ENCODE measurements at places on chromosomes 2 and 18.

DNA sequence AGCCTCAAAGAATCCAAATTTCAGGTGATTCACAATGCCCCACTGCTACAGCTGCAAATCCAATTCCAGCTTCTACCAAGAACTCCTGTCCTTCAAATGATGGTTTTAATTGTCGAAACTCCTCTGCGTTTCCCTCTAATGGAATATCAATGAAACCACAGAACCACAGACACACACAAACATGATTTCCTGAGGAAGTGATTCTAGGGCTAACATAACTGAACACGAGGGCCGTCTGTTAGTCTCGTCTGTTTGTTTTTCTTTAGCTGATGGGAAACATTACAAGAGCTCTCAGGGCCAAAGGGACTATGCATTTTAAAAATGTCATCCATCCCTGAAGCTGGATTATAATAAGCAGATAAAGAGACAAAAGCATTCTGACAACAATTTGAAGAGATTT is 59.4 kb downstream of the RNF152 start:
- DNase-seq, result no peak

- no peak for DNase-seq
These were observed 108.7 kb downstream of the EPHA4 start for GRCh38 chr2:221463241-221463896.

DNA sequence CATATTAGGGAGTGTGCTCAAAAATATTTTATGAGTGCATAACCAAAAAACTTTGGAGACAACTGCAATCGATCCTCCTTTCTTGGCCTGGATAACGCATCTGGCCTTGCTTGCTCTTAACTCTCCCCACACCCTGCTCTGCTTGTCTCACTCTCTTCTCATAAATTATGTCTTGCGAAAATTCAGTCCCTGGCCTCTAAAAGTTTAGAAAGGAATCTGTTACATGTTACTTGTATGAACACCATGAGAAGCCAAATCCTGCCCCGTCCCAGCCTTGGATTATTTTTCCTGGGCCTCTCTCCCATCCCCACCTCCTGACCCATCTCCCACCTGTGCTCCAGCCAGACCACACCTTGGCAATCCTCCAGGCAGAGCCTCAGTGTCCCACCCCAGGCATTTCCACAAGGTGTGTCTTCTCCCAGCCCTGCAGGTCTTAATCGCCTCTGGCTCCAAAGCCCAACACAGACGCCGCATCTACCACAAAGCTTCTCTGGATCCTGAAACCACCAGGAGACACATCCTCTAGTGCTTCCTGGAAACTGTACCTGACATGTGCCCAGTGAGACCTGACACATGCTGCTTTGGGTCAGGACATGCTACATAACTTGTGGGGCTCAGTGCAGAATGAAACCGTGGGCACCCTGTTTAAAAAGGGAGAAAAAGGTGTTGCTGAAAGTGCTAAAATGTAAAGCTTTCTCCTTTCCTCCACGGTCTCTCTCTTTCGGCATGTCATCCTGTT is 99.6 kb upstream of the ST3GAL5 start:
- DNase-seq, result no peak

DNA sequence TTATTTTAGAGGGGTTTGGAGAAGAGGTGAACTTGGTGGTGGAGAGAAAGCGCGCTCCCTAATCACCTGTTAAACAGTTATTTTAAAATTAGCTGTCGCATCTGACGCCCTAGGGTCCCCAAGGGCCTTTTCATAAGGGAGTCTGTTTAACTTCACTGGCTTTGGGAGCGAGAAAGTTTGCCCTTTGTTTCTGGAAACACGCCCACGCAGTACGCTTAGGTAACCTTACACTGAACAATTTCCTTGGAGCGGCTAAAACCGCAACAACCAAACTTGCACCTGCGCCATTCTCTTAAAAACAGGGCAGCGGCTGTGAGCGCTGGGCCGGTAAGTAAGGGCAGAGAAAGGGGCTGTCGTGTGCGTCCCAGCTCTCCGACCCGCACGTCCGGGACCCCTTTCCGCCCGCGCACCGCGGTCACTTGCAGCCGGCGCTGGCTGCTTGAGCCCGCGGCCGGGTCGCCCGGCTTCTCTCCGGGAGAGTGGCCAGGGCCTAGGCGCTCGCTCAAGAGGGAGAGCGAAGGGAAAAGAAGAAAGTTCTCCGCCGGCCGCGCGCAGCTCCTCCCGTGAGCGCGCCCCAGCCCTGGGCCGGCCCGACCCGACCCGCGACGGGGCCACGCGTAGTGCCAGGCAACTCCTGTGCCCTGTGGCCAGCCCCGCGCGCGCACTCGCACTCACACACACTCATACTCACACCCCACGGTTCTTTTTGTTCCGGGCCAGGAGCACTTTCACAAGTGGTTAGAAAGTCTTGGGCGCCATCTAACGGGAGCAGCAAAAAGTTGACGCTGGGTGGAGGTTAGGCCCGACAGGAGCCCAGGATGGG is 19.2 kb downstream of the POU3F3 start:
- peak; percentile 62 for DNase-seq

DNA sequence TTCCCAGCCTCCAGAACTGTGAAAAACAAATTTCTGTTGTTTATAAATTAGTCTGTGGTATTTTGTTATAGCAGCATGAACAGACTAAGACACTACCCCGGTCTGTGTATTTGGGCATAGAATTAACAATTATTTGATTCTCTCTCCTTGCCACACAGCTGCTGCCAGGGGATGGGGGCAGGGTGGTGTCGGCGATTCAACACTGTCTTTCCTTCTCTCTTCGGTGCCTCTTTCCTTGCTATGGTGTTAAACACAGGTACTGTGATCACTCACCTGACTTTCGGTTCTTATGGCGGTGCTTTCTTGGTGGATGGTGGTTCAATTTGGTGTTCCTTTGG is 50.8 kb upstream of the CTAGE1 start:
- no peak for DNase-seq

DNA sequence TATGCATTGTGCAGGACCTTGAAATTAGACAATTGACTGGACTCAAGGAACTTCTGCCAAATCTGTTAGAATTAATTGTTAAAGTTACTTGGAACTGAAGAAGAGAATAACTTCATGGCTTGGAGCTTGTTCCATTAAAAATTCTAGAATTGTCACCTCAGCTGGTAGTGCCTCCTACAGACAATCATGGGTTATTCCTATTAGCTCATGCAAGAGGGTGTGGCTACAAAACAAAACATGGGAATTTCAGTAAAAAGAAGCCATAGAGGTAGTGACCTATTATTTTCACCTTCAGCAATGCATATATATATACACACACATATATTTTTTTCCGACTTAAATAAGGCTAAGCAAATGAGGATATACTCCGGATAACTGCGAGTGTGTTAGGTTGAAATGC is 181.9 kb upstream of the DTNA start:
- no peak for DNase-seq

DNA sequence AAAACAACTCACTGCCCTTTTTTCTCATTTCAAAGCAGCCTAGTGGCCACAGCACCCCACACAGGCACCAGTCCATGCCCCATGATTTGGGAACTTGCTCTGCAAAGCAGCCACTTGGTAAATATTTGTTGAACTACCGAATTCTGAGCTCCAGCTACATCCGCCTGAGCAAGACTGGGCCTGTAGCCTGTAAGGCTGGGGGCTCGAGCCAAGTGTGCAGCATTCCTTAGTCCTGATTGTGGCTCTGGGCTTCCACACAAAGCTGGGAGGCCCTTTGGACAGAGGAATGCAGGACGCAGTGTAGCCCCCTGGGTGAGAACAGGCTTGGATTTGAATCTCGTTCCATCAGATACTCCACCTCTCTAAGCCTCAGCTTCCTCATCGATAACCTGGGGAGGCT is 88.4 kb downstream of the ACTR2 start:
- no peak for DNase-seq

DNA sequence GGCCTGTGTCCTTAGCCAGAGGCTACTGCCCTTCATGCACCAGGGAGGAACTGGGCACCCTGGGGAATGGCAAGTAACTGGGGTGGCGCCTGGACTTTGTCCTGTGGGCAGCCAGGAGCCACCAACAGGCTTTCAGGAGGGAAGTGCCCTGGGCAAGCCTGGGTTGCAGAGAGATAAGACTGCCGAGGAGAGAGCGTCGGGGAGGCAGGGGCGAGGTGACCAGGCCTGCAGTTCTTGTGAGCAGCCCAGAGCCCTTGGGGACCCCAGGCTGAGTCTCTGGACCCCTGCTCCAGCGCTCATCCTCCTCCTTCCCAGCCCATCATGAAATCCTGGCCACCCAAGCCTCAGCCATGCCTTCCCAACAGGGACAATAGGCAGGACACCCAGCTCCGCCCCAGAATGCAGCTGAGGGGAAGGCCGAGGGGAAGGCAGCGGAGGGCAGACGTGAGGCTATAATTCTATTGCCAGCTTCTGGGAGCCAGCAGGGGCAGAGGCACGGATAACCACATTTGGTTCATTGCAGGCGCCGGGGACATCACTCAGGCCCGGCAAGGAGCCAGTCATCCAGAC is 25.1 kb downstream of the ADRA2B start:
- peak; percentile 8 for DNase-seq

DNA sequence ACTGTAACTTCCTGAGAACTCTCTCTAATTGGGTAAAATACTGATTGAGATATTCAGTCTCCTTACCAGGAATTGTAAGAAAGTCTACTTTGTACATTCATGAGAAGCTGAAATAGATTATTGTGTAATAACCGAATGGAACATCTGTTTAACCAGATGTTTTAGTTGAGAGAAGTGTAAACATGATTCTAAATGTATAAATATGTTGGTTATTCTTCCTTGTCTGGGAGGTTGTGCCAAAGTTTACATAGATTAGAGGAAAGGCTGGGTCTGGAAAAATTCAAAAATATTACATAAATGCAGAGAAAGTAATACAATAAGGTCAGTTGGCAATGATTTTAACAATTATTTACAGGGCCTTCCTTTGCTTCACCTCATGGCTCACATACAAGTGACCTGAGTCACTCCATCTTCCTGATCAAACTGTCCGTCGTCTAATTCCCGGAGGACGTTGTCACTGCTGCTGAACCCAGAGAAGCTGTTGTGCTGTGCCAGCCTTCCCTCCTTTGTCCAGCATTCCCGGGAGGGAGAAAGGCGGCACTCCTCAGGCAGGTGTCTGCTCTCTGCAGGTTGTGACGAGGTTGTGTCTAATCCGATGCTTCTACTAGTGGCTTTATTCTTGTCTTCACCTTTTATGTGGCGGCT is 55.9 kb downstream of the MOB4 start:
- DNase-seq, result no peak

GRCh38 chr2:127763776-127764175 is 47.2 kb downstream of the WDR33 start:
- DNase-seq, result no peak

GRCh38 chr2:73116182-73116960 is 3.6 kb upstream of the RAB11FIP5 start:
- peak; percentile 20 for DNase-seq

- no peak for DNase-seq
These were observed 55.3 kb upstream of the ITGB6 start for GRCh38 chr2:160255408-160255807.

DNA sequence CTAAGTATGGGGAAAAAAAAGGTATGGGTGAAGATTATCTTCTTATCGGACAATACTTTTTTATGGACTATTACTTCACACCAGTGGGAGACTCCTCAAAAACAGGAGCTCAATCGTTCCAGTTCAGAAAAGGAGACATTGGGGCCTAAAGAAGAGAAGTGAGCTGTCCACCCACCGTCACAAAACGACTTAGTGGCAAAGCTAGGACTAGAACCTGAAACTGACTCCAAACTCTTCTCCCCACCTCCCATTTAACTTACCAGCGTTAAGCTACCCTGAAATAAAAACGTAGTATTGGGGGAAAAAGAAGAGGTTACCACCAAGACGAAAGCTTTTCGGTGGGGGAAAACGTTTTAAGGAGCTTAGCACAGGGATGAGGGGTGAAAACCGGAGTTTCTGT is 503 bp downstream of the GTF3C3 start:
- no peak for DNase-seq

- no peak for DNase-seq
These were observed 410.2 kb upstream of the CHST9 start for GRCh38 chr18:27595113-27595838.

DNA sequence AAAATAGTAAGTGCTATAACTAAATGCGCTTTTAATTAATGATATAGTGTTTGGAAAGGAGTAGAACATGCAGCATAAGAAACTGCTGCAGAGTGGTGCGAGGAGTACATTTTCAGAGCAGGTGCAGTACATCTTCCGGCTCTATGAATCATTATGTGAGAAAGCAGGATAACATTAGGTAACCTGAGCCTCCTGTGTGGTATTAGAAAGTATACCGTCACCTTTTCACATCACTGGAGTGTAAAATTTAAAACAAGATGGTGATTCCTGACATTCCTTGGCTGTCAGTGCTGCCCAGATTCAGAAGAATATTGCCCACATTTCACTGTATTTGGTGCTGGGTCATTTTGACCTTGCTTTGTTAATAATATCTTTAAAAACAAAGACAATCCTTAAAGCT is 7.8 kb upstream of the DYNC2LI1 start:
- no peak for DNase-seq

DNA sequence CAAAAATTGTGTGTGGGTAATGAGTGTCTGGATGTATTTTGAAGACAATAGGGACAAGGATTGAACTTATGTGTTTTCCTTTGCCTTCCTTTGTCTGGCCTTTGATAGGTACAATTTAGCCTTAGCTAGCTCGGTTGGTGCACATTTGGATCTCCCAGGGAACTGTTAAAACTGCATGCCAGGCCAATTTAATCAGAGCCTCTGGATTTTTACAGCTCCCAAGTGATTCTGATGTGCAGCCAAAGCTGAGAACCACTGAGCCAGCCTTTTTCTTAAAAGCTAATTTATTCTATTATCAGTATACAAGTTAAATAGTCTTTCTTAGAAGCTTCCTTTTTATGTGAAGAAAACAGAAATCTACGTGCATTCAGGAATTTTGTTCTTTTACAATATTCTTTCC is 25.0 kb downstream of the PLEK start:
- DNase-seq, result no peak

Measured in stimulated activated CD8-positive, alpha-beta memory T cell treated with anti-CD3 and anti-CD28 coated beads, Interleukin-4, amount 100 ng/mL, for 48 hours (primary cell).